ENCODE measurements at places on chromosomes 7 and 10.

- peak; percentile 28 for DNase-seq
- H3K27ac ChIP-seq: no peak overlapping the region
- H3K27me3 ChIP-seq: peaks cover 33% of the 10 kb centered on the region
- peak overlapping the region; percentile 27 for H3K4me3 ChIP-seq
- H3K4me1 ChIP-seq: peaks cover 14% of the 10 kb centered on the region
- H3K36me3 ChIP-seq: no peaks in the 10 kb centered on the region
Measured at GRCh38 chr10:101123085-101123814, 7.8 kb upstream of the TLX1 start.

DNA sequence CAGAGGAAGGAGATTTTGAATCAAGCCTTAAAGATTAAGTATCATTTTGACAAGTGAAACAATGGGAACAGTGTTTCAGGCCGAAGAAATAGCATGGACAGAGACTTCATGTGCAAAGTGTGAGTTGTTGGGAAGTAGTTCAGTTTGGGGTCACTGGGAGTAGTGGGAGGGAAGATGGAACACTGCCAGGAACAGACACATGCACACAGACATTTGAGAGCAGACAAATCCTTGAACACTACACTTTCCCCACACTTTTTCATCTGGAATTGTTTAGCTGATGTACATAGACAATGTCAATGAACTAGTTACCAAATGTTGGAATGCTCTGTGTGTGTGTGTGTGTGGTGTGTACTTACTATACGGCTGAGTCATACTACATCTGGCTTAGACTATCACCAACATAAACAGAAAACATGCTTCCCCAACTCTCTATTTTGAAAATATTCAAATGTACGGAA is 52.4 kb upstream of the LRRC17 start:
- no peaks in the 10 kb centered on the region for H3K27me3 ChIP-seq
- H3K4me1 ChIP-seq: no peaks in the 10 kb centered on the region
- no peaks in the 10 kb centered on the region for H3K36me3 ChIP-seq
- no peak for DNase-seq
- no peak overlapping the region for H3K27ac ChIP-seq

GRCh38 chr7:132576721-132577085 is 433 bp upstream of the PLXNA4 start:
- DNase-seq: no peak
- H3K27me3 ChIP-seq: peaks cover 41% of the 10 kb centered on the region
- H3K4me1 ChIP-seq: no peaks in the 10 kb centered on the region
- H3K27ac ChIP-seq: no peak overlapping the region
- H3K4me3 ChIP-seq: peak overlapping the region; percentile 34

DNA sequence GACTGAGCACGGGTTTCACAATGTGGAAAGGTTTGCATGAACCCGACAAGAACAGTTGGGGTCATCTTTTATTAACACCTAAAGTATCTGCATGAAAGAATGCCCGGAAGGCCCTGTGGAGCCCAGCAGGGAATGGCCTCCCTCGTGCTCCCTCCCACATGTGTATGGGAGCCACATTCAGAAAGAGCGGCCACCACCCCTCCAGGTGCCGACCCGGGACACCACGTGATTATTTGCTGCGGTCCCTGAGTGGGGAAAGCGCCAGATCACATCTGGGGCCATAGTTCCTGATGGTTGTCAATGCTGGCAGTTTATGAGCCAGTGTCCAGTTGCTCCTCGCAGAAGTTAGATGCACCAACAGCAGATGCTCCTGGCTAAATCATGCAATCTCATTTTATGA is 571.4 kb downstream of the TCERG1L start:
- H3K4me1 ChIP-seq: no peaks in the 10 kb centered on the region
- H3K4me3 ChIP-seq: no peak overlapping the region
- no peak overlapping the region for H3K27ac ChIP-seq
- no peaks in the 10 kb centered on the region for H3K36me3 ChIP-seq
- no peak for DNase-seq

GRCh38 chr7:142563470-142563869 is 185.8 kb upstream of the PRSS1 start:
- no peak for DNase-seq
- no peaks in the 10 kb centered on the region for H3K36me3 ChIP-seq
- no peak overlapping the region for H3K4me3 ChIP-seq
- no peaks in the 10 kb centered on the region for H3K4me1 ChIP-seq
- H3K27ac ChIP-seq: no peak overlapping the region
- no peaks in the 10 kb centered on the region for H3K27me3 ChIP-seq

DNA sequence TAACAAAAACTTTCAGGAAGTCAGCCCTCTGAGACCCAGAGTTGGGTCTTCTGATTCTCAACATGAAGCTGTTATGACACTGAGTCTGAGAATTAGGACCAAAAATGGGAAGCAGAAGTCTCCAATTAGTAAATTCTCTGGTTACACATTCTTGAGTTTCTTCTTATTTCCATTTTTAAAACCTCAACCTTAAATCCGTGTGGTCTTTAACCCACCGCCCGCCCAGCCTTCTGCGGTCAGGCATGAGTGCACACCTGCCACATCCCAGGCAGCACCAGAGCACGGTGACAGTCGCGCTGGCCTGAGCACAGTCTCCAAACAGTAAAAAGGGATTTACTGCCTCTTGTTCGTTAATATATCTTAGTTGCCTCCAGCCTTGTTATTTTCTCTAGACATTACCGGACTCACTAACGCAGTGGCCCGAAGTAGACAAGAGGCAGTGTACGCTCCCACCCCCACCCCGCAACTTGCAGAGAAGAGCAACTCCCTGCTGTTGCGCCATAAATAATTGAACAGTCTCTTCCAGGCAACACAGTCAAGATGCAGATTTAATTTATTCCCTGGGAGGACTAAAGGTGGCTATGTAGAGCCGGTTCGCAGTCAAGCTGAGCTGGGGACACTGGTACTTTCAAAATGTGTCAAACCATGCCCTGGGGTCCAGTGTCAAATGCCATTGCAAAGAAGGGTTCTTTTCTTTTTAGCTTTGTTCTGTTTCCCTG is 147.0 kb upstream of the CELF2 start:
- H3K27ac ChIP-seq: no peak overlapping the region
- no peaks in the 10 kb centered on the region for H3K36me3 ChIP-seq
- H3K27me3 ChIP-seq: no peaks in the 10 kb centered on the region
- DNase-seq: no peak
- H3K4me3 ChIP-seq: no peak overlapping the region

DNA sequence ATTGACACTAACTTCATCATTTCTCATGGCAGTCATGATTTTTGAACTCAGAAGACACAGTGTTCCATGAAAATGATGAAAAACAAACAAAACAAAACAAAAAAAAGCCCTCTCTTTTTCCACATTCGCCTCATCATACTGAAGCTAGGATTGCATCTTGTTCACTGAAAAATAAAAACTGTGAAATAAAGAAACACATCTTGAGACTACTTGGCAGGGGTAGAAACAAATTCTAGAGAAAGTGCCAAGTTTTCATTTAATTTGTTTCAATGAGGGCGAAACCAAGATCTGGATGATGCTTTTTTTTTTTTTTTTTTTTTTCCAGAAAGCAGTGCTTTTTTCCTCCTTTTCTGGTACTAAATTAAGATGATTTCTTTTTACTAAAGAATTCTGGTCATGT is 350.4 kb upstream of the ETV1 start:
- DNase-seq: no peak
- H3K27ac ChIP-seq: no peak overlapping the region
- H3K36me3 ChIP-seq: no peaks in the 10 kb centered on the region
- H3K4me1 ChIP-seq: no peaks in the 10 kb centered on the region

DNA sequence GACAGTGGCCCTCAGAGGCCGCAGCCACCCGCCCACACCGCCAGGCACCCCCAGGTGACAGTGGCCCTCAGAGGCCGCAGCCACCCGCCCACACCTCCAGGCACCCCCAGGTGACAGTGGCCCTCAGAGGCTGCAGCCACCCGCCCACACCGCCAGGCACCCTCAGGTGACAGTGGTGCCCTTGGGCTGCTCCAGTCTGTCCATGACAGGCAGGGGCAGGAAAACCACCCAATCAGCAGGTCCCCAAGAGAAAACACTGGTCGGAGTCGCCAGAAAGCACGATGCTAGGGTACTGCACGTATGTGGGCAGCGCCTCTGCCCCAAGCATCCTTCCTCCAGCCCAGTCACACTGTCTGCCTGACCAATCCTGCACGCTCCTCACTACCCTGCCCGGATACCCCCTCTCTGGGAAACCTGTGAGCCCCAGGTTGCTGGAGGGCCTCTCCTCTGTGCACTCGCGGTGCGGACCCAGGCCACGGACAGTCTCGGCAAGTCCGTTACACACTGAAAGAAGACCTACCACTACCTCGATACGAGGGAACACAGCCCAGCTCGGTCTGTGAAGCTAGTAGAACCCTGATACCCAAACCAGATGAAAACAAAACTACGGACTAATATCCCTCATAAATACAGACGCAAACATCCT is 11.7 kb upstream of the GPR146 start:
- DNase-seq: no peak
- H3K27ac ChIP-seq: no peak overlapping the region
- no peaks in the 10 kb centered on the region for H3K27me3 ChIP-seq
- H3K4me1 ChIP-seq: peaks cover 5% of the 10 kb centered on the region
- H3K36me3 ChIP-seq: no peaks in the 10 kb centered on the region

- no peak overlapping the region for H3K27ac ChIP-seq
- H3K4me1 ChIP-seq: no peaks in the 10 kb centered on the region
- H3K36me3 ChIP-seq: no peaks in the 10 kb centered on the region
Measured at GRCh38 chr10:77949167-77949566, 22.6 kb upstream of the DLG5 start.

DNA sequence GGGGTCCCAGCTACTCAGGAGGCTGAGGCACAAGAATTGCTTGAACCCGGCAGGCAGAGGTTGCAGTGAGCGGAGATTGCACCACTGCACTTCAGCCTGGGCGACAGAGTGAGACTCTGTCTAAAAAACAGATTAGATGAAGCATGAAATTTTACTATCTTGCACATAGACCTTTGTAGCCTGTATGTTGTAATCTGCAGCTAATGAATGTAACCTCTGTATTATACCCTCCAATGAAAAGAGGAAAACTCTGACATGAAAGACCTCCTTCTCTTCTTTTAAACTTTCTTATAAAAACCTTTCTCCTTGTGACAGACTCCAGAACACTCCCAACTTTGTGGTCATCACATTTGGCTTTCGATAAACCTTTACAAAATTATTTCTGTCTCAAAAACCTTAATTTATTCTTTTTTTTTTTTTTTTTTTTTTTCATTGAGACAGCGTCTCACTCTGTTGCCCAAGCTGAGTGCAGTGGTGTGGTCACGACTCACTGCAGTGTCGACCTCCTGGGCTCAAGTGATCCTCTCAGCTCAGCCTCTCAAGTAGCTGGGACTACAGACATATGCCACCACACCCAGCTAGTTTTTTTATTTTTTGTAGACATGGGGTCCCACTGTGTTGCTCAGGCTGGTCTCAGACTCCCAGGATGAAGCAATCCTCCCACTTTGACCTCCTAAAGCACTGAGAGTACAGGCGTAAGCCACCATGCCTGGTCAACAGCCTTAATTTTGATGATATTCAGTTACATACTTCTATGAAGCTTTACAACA is 97.4 kb downstream of the SVOPL start:
- H3K4me1 ChIP-seq: no peaks in the 10 kb centered on the region
- H3K27ac ChIP-seq: no peak overlapping the region
- H3K4me3 ChIP-seq: no peak overlapping the region
- DNase-seq: no peak
- H3K36me3 ChIP-seq: no peaks in the 10 kb centered on the region

- H3K27ac ChIP-seq: peak overlapping the region; percentile 32
- no peak for DNase-seq
- H3K4me1 ChIP-seq: no peaks in the 10 kb centered on the region
- H3K4me3 ChIP-seq: no peak overlapping the region
Measured at GRCh38 chr10:74924251-74924963, 98.0 kb downstream of the KAT6B start.

GRCh38 chr7:97107192-97107800 is 10.2 kb upstream of the SDHAF3 start:
- H3K4me1 ChIP-seq: no peaks in the 10 kb centered on the region
- H3K27ac ChIP-seq: no peak overlapping the region
- no peaks in the 10 kb centered on the region for H3K36me3 ChIP-seq
- H3K4me3 ChIP-seq: no peak overlapping the region
- DNase-seq: no peak

DNA sequence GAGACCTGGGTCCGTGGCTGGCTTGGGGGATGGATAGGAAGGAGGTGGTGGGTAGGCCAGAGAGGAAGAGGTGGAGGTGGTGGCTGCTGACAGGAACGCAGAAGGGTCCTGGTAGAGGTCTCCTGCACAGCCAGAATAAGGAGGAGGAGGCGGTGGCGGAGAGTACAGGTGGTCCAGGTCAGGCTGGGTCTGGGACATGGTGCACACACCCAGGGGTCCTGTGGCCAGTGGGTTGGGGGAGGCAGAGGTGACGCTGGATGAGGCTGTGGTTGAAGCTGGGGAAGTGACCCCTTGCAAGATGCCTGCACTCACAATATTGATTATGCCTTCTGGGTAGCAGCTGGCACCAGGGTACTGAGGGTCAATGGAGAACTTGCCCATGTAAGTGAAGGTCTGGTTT is 2.2 kb downstream of the EGR2 start:
- no peak for DNase-seq
- no peak overlapping the region for H3K4me3 ChIP-seq
- H3K36me3 ChIP-seq: no peaks in the 10 kb centered on the region
- peaks cover 16% of the 10 kb centered on the region for H3K4me1 ChIP-seq
- peaks cover 26% of the 10 kb centered on the region for H3K27me3 ChIP-seq

GRCh38 chr7:64630496-64630895 is 35.4 kb upstream of the ZNF107 start:
- H3K4me3 ChIP-seq: no peak overlapping the region
- H3K36me3 ChIP-seq: no peaks in the 10 kb centered on the region
- no peaks in the 10 kb centered on the region for H3K27me3 ChIP-seq
- no peak for DNase-seq
- no peaks in the 10 kb centered on the region for H3K4me1 ChIP-seq

DNA sequence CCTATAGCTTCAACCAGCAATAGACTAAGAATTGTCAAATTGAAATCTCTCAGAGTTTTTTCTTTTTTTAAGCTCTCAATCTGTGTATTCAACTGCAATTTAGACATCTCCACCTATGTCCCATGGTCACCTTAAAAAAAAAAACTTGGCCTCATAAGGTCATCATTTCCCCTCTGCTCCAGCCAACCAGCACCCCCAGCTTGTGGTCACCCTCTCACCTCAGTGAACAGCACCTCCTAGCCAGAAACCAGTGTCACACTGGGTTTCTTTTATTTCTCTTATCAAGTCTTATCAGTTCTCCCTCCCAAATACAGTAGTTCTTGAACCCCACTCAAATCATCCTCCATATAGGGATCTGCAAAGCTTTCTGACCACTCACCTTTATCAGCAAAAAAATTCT is 4.0 kb downstream of the ITGB1 start:
- no peak overlapping the region for H3K27ac ChIP-seq
- peaks cover 10% of the 10 kb centered on the region for H3K4me1 ChIP-seq
- H3K36me3 ChIP-seq: no peaks in the 10 kb centered on the region
- H3K27me3 ChIP-seq: no peaks in the 10 kb centered on the region

GRCh38 chr10:11177926-11178471 is 160.3 kb downstream of the CELF2 start:
- no peaks in the 10 kb centered on the region for H3K27me3 ChIP-seq
- no peak overlapping the region for H3K4me3 ChIP-seq
- peak overlapping the region; percentile 46 for H3K27ac ChIP-seq
